Omental fat pad (tissue), 4 donors: ENCODE measurements at places on chromosomes 1 and 21.

DNA sequence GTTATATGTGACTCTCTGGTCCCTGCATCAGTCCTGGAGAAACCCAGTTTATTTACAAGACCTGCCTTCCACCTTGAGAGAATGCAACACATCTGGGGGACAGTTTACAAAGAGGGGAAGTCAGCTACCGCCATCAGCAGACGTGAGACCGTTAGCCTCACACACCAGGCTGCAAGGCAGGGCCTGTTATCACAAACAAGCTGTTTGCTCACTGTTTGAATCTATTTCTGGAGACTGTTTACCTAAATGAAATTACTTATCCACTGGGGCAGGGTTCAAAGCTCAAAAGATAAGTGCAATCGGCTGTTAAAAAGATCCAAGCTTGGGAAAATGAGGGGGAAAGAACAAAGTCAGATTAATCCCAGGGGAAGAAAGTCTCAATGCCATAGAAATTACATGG is 134.4 kb downstream of the ZNF281 start:
- no peak for DNase-seq

DNA sequence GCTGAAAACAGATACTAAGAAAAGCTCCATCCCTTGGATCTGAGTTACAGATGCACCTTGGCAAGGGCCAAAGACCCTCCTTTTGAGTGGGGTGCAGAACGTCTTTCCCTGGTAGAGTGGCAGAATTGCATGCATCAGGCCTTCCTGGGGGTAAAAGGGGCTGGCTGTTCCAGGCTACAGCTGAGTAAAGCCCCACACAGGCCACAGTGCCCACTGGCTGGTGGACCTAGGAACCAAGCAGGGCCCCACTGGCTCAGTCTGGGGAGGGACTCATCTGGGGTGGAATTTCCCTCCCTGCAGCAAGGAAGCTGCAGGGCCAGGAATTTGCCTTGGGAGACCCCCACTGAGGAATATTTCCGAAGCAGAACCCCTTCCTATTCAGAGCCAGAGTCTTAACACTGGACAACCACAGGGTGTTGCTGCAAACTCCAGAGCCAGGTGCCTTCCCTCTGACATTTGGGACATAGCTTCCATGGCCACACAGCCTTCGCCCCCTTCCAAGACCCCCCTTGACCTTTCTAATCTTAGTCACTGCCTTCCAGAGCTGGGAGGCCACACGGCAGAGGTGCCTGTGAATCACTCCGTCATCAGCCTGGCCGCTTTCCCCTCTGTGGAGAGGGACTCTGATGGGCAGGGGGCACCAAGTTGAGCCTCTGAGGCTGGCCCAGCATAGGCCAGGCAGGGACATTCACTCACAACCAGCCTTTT is 52.5 kb downstream of the LACTBL1 start:
- DNase-seq, result no peak

DNA sequence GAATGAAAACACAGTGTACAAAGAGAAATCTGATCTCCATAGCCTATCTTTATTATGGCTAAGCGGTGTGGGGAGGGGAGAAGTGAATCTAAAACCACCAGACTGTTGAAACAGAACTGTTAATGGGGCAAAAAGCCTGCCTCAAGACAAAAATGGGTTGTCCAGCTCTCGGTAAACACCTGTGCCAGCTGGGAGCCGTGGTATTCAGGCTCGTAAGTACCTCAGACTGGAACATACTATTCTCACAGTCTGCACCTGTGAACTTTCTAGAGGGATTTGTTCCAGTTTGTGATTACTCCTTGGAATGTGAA is 42.7 kb upstream of the ATP1A1 start:
- no peak for DNase-seq

DNA sequence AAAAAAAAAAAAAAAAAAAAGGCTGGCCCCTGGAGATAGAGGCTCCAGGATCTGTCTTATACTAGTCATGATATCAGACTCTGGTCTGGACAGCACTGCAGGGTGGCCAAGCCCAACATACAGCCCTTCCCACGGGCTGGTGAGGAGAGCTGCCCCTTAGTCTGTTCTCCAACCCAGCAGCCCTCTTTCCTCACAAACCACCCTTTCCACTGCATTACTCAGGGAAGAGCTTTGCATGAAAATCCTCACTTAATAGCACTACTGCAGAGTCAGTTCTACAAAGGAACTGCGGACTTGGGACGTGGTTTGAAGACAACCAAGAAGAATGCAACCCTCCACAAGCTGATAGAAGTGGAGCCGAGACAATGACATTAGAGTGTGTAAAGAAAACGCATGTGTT is 5.7 kb downstream of the BCAR3 start:
- no peak for DNase-seq

GRCh38 chr1:59282951-59283350 is 13.9 kb upstream of the FGGY start:
- no peak for DNase-seq
